ENCODE measurements at places on chromosomes 12 and 14.

DNA sequence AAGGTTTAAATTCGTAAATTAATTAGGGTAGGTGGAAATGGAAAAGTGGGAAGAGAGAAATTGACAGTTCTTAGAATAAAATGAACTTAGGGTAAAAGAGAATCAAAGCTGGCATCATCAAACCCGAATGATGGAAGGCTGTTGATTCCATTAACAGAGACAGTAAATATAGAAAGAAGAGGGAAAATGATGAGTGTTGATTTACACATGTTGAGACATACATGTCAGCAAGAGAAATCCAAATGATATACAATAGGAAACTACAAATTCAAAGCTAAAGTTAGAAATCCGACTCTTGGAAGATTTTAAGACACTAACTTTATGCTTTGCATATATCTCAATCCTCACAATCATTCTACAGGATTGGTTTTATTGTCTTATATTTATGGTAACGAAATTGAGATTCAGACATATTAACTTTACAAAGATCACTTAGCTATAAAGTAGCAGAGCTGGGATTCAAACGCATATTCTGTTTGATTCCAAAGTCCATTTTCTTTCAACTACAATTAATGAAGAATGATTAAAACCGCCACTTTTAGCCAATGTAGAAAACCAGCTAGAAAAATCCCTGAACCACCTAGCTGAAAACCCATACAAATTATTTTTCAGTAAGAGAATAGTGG, 30.2 kb downstream of the LIMA1 start:
- no peak overlapping the region for H3K27ac ChIP-seq
- peaks cover 54% of the 10 kb centered on the region for H3K4me1 ChIP-seq
- H3K36me3 ChIP-seq = peaks cover 3% of the 10 kb centered on the region
- DNase-seq = no peak
- H3K4me3 ChIP-seq = no peak overlapping the region

DNA sequence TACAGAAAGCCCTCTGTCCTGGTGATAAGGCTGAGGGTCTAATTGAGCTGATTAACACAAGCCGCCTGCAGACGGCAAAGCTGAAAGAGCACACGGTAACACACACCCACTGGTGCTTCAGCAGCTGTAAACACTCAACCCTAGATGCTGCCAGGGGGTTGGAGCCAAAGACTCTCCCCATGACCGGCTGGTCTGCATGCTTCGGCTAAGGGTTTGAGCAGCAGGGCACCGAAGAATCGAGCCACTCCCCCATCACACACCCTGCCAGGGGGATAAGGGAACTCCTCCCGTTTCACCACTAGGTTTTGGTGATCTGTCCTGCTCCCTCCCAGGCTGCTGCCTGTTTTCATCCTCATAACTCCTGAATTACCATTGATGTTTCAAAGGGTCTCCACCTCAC, 141.0 kb upstream of the OVCH1 start:
- H3K36me3 ChIP-seq = no peaks in the 10 kb centered on the region
- H3K27ac ChIP-seq = no peak overlapping the region
- no peak overlapping the region for H3K4me3 ChIP-seq
- no peak for DNase-seq

DNA sequence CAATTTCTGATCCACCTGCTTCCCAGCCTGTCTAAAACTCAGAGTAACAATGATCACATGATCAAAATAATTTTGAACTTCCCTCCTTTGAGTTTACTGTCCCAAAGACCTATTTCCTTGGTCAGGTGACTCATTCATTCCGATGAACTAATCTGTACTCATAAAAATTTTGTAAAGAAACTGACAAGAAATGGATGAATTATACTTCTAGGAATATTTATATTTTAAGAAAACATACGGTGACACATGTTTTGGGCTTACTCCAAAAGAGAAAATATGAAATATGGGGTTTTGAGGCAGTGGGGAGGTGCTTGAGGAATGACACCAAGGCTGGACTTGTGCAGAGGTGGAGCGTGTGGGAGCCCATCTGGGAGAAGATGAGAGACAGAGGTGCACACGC, 42.0 kb downstream of the GUCY2C start:
- no peak overlapping the region for H3K4me3 ChIP-seq
- H3K27ac ChIP-seq = no peak overlapping the region
- H3K4me1 ChIP-seq = peaks cover 7% of the 10 kb centered on the region
- DNase-seq = no peak

GRCh38 chr12:70663838-70664237, 26.6 kb upstream of the PTPRB start:
- H3K4me3 ChIP-seq = no peak overlapping the region
- no peak overlapping the region for H3K27ac ChIP-seq
- DNase-seq = no peak
- H3K36me3 ChIP-seq = no peaks in the 10 kb centered on the region

- H3K27ac ChIP-seq = no peak overlapping the region
- no peaks in the 10 kb centered on the region for H3K4me1 ChIP-seq
- no peaks in the 10 kb centered on the region for H3K27me3 ChIP-seq
- no peak for DNase-seq
- H3K4me3 ChIP-seq = no peak overlapping the region
These were observed 334.5 kb downstream of the IPO8 start for GRCh38 chr12:30361145-30361544.

- DNase-seq = no peak
- peaks cover 19% of the 10 kb centered on the region for H3K4me1 ChIP-seq
- H3K36me3 ChIP-seq = peaks cover 11% of the 10 kb centered on the region
- no peaks in the 10 kb centered on the region for H3K27me3 ChIP-seq
- H3K4me3 ChIP-seq = no peak overlapping the region
- H3K27ac ChIP-seq = no peak overlapping the region
These were observed 17.0 kb downstream of the C12orf75 start for GRCh38 chr12:105347499-105347898.

DNA sequence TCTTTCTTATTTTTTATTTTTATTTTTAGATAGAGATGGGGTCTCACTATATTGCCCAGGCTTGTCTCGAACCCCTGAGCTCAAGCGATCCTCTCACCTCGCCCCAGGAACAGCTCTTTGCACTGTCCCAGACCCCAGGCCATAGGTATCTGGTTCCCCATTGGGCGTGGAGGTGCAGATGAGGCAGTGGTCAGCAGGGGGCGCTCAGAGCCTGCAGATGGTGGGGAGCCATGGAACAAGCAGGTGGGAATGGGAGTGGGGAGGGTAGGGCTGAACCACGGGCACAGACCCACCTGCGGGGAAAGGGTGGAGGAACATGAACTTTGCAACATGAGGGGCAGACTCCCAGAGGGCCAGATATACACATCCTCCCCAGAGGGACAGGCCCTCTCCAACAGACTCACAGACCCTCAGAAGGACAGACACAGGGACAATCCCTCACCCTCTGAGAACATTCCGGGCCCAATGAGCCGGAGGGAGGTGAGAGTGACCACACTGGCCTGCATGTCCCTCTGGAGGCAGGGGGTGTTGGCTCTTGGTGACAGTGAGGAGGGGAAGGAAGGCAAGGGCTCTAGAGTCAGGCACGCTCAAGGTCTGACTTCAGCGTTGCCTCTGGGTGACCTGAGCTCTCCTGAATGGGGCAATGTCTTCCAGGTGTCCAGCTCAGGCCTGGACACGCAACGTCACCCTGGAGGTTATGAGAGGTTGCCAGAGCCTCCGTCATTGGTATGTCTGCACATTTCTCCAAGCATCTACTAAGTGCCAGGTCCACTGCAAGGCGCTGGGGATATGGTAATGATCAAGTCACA, 34.9 kb downstream of the KRT80 start:
- peaks cover 17% of the 10 kb centered on the region for H3K4me1 ChIP-seq
- H3K27me3 ChIP-seq = peaks cover 2% of the 10 kb centered on the region
- H3K36me3 ChIP-seq = no peaks in the 10 kb centered on the region
- no peak overlapping the region for H3K27ac ChIP-seq
- peak; percentile 77 for DNase-seq

- no peak overlapping the region for H3K27ac ChIP-seq
- no peak overlapping the region for H3K4me3 ChIP-seq
- peaks cover 2% of the 10 kb centered on the region for H3K27me3 ChIP-seq
- H3K4me1 ChIP-seq = no peaks in the 10 kb centered on the region
- DNase-seq = no peak
These were observed 282.1 kb downstream of the RPS29 start for GRCh38 chr14:49303946-49304516.

GRCh38 chr14:64725879-64726584, 21.8 kb downstream of the PLEKHG3 start:
- no peak for DNase-seq
- H3K4me1 ChIP-seq = peaks cover 26% of the 10 kb centered on the region
- no peak overlapping the region for H3K4me3 ChIP-seq
- no peaks in the 10 kb centered on the region for H3K36me3 ChIP-seq
- no peak overlapping the region for H3K27ac ChIP-seq

DNA sequence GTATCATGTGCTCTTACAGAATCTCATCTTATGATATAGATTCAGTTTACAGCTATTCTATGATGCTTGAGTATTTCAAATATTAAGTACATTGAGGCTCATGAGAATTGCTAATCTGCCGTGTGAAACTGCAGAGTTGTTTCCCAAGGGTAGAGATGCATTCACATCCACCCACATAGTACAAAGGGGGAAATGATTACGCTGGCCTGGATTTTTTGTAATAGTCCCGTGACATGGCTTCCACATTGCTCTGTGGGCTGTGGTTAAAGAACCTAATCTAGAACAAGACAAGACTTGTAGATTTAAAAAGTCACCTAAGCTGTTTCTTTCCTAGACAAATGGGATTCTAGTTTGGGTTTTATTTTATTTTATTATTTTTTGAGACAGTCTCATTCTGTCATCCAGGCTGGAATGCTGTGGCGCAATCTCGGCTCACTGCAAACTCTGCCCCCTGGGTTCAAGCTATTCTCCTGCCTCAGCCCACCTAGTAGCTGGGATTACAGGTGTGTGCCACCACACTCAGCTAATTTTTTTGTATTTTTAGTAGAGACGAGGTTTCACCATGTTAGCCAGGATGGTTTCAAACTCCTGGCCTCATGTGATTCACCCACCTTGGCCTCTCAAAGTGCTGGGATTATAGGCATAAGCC, 13.0 kb upstream of the RIOX1 start:
- no peaks in the 10 kb centered on the region for H3K27me3 ChIP-seq
- no peak for DNase-seq
- H3K4me3 ChIP-seq = no peak overlapping the region
- no peak overlapping the region for H3K27ac ChIP-seq
- H3K36me3 ChIP-seq = no peaks in the 10 kb centered on the region

DNA sequence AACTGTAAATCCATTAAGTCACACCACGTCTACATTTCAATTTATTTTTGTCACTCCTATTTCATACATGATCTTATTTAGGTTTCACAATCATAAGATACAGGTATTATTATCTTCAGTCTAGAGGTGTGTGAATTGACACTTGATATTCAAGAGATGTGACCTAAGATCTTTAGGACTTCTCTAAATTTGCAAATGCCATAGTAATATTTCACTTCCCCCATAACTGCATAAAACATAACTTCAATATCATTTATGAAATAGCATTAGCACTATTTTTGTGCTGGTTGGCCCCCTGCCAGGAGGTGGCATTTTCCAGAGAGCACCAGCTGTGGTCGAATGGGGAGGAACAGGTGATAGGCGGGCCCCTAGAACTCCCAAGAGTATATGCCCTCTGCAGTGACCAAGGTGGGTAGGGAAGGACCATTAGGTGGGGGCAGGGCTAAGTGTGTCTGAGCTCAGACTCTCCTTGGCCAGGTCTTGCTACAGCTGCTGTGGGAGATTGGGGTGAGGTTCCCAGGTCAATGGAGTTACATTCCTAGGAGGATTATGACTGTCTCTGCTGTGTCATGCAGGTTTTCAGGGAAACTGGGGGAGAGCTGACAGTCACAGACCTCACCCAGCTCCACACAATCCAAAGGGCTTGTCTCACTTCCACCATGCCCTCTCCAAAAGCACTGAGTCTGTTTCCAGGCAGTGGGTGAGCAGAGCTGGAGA, 49.2 kb upstream of the ERGIC2 start:
- no peak overlapping the region for H3K4me3 ChIP-seq
- H3K36me3 ChIP-seq = no peaks in the 10 kb centered on the region
- DNase-seq = no peak
- H3K27ac ChIP-seq = no peak overlapping the region

GRCh38 chr14:102752239-102752847, 24.9 kb upstream of the TRAF3 start:
- H3K4me3 ChIP-seq = no peak overlapping the region
- H3K27me3 ChIP-seq = no peaks in the 10 kb centered on the region
- no peak overlapping the region for H3K27ac ChIP-seq

DNA sequence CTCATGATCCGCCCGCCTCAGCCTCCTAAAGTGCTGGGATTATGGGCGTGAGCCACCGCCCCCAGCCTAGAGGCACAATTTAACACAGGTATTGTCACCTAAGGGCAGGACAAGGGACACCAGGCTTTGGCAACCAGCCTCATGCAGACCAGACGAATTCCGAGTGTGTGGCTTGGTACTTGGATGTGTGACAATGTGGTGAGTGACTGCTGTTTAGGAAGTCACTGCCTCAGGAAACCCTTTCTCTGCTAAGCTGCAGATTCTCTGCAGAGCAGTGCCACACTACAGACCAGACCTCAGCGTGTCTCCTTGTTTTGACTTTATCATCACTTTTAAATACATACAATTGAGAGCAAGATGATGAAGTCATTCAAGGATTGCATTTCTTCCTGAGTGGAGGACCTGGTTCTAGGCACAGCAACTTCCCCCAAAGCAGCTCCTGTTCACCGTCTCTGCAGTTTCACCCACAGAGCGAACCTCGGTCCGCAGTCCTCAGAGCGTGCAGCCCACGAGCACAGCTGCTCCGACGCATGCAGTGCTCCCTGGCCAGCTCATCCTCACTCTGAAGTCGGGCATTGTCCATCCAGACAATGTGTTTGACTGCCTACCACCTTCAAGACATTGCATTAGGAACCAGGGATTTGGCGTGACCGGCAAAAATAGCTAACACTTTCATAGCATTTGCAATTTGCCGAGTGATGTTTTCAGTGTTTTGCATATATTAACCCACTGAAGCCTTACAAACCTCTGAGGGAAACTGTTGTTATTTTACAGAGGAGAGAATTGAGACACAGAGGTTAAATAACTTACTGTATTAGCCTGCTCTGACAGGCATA, 235.2 kb downstream of the CHST11 start:
- H3K4me3 ChIP-seq = no peak overlapping the region
- peaks cover 84% of the 10 kb centered on the region for H3K4me1 ChIP-seq
- peaks cover 17% of the 10 kb centered on the region for H3K36me3 ChIP-seq
- H3K27ac ChIP-seq = no peak overlapping the region
- H3K27me3 ChIP-seq = no peaks in the 10 kb centered on the region
- no peak for DNase-seq

DNA sequence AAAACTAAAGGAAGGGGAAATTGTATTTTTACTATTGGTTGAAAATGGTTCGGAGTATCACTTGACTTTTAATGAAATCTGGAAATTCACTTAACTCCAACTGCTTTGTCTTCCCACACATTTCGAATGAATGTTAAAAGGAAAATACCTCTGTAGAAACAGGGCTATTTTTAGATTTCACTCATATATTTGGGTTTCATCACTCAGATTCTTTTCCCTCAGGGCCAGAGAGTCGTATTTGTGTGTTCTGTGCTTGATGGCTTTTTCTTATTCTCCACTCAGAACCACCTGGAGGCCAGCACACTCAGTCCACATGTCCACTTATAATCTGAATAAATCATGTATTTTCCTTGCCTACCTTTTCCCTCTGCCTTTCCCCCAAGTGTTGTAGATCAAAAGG, 40.0 kb downstream of the DAAM1 start:
- no peak overlapping the region for H3K27ac ChIP-seq
- no peak overlapping the region for H3K4me3 ChIP-seq
- H3K27me3 ChIP-seq = no peaks in the 10 kb centered on the region
- DNase-seq = no peak
- peaks cover 18% of the 10 kb centered on the region for H3K4me1 ChIP-seq

- no peak for DNase-seq
- H3K4me1 ChIP-seq = peaks cover 61% of the 10 kb centered on the region
- H3K4me3 ChIP-seq = no peak overlapping the region
- H3K27ac ChIP-seq = no peak overlapping the region
These were observed 29.0 kb downstream of the ATP2B1 start for GRCh38 chr12:89679631-89680030.
